Stimulated activated CD4-positive, alpha-beta T cell treated with anti-CD3 and anti-CD28 coated beads, Interleukin-1b, Interleukin-23, amount 100 ng/mL, for 1 hour (primary cell): ENCODE measurements at places on chromosomes 2 and 18.
A peak's percentile ranks its signal among the peaks of the same experiment; 100 is the strongest.

GRCh38 chr18:13112982-13113381 is 105.6 kb upstream of the LDLRAD4 start:
- no peak for DNase-seq

GRCh38 chr2:200966770-200967169 is 3.3 kb upstream of the ORC2 start:
- no peak for DNase-seq

DNA sequence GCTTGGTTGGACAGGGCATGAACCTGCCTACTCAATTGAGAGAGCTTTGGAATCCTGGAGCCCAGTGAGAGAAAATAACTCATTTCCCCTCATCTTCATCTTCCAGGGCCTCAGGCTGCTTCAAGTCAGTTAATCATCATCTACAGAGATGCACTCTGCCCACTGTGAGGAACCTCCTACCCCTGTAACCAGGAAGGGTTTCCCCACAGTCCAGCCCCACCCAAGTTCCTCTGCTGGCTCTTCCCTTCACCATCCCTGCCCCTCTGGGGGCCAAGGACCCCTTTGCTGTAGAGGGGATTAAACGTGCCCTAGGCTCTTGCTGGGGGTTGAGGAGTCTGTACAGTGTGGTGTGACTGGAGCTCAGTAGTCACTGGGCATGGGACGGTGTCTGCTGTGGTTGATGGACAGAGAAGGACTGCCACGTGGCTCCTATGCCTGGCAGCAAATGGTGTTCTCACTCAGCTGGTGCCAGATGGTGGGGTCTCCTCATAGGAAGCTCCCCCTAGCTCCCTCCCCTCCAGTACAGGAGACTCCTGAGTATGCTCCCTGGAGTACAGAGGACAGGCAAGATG is 29.5 kb upstream of the LGALSL start:
- DNase-seq = no peak

- DNase-seq = no peak
Observed at GRCh38 chr2:84394628-84395027, 64.5 kb downstream of the SUCLG1 start.

DNA sequence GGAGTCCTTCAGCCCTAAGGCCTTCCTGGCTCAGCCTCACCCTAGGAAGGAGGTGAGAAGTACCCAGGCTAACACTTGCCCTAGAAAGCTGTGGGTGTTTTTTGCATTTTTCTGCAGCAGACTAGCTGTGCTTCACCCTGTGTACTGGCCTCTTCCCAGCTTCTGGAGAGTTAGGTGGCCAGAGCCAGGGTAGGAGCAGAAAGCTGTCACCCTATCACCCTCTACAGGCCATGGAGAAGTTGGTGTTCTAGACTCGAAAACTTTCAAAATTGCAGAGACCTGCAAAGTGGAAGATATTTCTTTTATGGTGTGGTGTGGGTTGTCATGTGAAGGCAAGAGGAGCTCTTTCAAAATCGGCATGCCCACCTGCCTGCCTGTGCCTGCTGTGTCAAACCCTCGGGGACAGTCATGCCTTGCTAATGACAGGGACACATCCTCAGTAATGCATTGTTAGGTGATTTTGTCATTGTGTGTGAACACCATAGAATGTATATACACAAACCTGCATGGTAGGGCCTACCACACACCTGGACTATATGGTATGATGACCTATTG is 29.8 kb downstream of the EHD3 start:
- DNase-seq = no peak

DNA sequence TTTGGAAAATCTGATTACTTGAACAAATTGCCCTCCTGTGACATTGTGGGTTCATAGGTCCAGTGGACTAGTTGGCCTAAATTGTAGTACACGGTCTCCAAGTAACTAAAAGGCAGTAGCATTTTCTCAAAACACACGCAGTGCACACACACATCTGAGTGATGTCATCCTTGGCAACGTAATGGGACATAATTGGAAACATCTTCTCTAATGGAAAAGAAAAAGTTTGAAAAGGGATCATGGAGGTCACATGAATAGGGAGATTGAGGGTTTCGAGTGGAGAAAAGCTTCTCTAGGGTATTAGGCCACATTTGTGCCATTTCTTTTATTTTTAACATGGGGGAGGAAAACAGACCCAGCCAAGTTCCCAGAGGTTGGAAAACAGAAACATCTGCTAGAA is 93.3 kb downstream of the MAP4K4 start:
- no peak for DNase-seq

- DNase-seq = no peak
Observed at GRCh38 chr2:239195318-239195871, 205.4 kb downstream of the HDAC4 start.

DNA sequence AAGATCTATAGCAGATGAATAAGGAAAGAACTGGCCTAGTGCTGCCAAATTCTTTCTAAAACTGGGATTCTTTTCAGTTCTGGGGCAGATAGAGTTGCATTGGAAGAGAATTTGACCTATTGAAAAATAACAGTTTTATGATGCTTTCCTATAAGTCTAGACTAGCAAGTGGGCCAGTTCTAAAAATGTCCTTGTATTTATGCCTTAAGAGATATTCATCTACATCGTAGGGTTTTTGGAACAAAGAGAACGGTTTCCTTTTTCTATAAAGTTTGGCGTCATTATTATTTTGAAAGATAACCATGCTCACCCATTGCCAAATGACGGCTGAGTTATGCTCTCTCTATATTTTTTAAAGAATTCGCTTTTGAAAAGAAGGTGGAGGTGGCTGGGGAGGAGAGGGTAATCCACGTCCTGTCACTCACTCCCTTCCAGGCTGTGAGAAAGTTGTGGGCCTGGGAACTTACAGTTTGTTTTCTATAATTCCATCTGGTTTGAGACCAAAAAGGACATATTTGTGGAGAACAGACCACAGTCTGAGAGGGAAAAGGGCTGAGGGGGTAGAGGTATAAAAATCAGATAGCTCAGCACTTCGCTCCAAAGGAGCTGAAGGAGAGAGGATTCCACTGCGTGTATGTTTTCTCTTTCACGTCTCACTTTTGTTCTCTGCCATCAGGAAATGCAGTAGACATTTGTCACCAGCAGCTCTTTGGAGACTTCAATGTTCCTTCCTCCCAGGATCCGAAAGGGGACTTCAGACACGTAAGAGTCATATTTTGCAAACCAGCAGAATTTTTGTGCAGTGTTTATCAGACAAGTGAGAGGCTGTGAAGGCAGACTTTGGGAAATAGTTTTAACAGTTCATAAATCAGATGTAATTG is 281.9 kb upstream of the FN1 start:
- DNase-seq = no peak

- peak; percentile 23 for DNase-seq
Observed at GRCh38 chr18:12726774-12727550, 24.1 kb downstream of the PSMG2 start.

GRCh38 chr2:189142893-189143759 is 36.4 kb downstream of the COL5A2 start:
- DNase-seq = no peak

DNA sequence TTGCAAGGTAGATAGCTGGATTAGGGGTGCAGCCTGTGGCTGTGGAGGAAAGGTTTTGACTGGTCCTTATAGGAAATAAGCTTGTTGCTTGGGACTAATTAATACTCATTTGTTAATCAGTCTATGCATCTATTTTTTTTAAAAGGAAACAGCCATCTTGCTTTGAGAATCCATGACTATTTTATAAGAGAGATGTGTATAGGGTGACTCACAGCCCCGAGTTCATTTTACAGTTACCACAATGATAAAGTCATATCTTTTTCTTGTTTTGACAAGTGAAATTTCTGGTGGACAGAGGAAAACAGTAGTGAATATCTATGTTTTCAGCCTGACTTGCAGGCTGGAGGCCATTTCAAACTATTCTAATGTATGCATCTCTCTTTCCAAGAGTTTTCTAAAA is 193.5 kb upstream of the CCDC68 start:
- DNase-seq = no peak

- DNase-seq = no peak
Observed at GRCh38 chr2:215598376-215598975, 162.6 kb upstream of the FN1 start.

- DNase-seq = no peak
Observed at GRCh38 chr18:11310476-11311086, 161.2 kb upstream of the PIEZO2 start.

DNA sequence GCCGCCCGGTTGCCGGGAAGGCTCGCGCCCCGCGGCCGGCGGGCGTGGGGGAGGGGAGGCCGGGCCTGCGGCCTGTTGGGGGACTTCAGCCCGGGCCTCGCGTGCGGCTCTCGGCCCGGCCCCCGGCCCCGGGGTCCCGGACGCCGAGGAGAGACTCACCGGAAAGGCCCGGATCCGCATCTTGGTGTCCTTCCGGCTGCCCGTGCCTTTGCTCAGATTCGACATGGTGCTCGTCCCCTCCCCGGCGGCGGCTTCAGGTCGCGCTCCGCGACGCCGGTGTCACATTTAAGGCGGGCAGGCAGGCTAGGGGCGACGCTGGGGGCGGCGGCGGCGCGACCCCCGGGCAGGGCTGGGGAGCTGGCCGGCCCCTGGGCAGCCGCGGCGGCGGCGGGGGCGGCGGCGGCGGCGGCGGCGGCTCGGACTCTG is 365 bp downstream of the CUL3 start:
- DNase-seq = peak; percentile 28

GRCh38 chr18:47737956-47738355 is 192.5 kb downstream of the SMAD2 start:
- DNase-seq = no peak

DNA sequence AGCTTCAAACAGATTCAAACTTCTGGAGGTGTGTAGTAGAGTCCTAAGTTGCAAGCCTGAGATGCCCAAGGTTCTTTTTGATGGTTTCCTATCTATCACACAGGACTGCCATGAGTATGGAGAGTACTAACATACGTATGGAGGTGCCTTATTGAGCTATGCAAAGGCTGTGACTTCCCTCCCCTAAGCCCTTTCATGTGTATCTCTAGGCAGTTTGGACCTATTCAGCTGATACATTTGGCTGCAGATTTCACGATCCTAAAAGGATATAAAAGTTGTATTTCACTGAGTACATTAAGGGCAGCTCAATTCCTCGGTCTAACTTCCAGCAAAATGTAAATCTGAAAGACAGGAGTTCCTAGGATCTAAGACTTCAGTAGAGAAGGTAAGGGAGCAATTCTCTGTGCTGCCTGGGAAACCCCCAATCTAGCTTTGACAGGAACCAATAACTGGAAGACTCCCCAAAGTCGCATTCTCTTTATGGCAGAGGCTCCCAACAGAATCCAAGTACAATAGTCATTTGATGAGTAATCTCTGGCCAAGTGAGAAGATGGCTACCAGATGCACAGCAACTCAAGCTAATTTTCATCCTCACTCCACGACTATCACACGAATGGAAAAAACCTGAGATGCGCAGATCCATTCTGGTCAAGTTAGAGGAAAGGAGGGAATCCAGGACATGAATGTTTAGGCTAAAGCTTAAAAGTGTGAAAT is 83.8 kb downstream of the ATL2 start:
- no peak for DNase-seq
